ENCODE measurements at places on chromosomes 3 and 15.

DNA sequence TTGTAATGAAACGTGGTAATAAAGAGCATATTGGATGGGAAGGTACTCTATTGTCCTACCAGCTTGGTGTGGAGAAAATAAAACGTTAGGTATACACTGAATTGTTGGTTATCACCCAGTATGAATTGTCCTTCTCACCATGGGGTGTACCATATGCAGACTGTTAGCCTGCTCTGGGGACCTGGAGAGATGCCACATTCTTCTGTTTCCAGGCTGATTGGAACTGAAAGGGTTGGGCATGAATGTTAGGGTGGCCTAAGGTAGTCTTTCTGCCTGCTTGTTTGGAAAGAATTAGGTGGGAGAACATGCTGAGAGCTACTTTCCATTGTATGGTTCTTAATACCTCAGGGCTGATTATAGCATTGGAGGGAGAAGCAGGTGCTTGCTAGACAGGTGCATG lies 340.6 kb downstream of the PTPRG start:
- no peak for DNase-seq

DNA sequence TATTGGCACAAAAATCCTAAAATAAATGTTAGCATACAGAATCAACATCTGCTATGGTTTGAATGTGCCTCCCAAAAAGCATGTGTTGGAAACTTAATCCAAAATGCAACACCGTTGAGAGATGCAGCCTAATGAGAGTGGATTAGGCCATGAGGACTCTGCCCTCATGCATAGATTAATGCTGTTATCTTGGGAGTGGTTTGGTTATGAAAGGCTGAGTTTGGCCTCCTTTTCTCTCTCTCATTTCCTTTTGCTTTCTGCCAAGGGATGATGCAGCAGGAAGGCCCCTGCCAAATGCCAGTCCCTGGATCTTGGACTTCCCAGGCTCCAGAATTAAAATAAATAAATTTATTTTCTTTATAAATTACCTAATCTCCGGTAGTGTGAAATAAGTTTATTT lies 49.4 kb downstream of the SYNM start:
- no peak for DNase-seq

- DNase-seq, result no peak
Measured at GRCh38 chr15:57516327-57517029, 75.2 kb upstream of the MYZAP start.

- DNase-seq, result no peak
Measured at GRCh38 chr15:101505610-101506337, 16.3 kb upstream of the PCSK6 start.

GRCh38 chr3:112333381-112334317 lies 693 bp downstream of the CD200 start:
- DNase-seq, result no peak

- DNase-seq, result no peak
Measured at GRCh38 chr15:39414201-39414600, 166.7 kb upstream of the THBS1 start.

GRCh38 chr3:55362210-55362960 lies 124.7 kb downstream of the WNT5A start:
- DNase-seq, result no peak

DNA sequence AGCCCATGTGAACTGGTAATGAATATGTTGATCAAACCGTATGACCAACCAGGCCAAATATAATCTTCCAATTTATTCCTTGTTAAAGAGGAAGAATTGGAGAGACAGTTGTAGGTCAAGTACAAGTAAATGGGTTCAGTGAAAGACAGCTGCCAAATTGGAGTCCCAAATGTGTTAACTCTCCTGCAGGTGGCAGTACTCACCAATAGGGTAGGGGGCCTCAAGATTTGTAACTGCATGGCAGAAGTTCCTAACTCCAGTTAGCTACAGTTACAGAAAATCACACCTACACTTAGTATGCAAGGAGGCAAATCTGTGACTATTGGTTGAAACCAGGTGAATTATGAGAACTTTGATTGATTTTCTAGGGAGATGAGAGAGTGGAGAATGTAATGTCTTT lies 278.0 kb downstream of the ZBBX start:
- DNase-seq, result no peak

DNA sequence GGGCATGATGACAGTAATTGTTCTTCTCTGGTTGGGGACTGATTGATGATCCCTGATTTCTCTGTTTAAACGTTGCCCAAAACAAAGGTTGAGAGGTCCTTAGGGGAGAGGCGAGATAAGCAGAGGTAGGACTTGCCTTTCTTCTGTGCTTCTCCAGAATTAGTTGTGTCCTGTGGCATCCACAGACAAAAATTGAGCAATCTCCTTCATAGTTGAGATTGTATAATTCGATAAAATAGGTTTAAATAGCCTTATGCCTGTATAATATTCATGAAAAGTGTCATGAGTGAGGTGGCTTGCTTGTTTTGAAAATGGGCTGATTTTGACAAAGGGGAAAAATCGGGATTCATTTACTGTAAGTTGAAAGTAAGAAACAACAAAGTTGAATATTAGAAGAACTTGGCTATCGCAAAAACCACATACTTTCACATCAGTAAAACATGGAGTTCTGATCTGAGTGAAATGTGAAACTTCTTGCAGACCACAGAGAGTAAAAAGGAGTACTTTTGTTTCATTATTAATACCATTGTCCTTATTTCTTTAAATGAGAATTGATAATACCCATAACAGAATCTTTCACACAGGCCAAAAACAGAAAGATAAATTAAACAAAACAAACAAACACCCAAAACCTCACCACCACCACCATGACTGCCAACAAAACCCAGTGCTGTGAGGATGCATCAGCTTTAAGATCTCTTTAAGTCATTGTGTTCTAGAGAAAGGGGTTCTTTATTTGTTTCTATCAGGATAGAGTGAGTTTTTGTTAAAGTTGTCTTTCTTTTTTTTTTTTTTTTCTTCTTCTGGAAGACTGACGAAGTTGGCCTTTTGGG lies 155.7 kb downstream of the LPP start:
- DNase-seq, result no peak

DNA sequence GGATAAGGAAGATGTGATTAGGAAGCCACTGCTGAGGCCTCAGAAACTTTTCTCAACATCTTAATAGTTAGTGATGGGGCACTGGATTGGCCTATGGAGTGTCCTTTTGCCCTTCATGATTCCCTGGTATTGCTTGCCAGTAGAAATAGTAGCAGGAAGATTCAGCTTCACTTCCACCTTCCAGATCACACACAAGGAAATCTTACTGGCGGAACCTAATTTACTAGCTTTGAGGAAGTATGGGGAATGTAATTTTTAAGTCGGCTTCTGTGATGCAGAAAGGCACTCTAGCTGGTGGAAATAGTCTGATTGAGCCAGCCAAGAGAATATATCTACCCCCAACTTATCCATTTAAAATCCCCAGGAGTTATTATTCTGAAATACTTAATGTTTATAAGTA lies 46.5 kb downstream of the LPP start:
- DNase-seq, result no peak

All from NCI-H1048 (cell line).